ENCODE measurements at places on chromosomes 5 and 9.

GRCh38 chr9:113536166-113536482 is 72.6 kb downstream of the RGS3 start:
- DNase-seq = no peak

- DNase-seq = no peak
Observed at GRCh38 chr5:134560698-134561097, 35.2 kb downstream of the JADE2 start.

- no peak for DNase-seq
Observed at GRCh38 chr9:136171801-136172411, 33.0 kb downstream of the LHX3 start.

- no peak for DNase-seq
Observed at GRCh38 chr9:18989865-18990264, 43.1 kb downstream of the SAXO1 start.

- DNase-seq = no peak
Observed at GRCh38 chr5:3220201-3220600, 375.4 kb upstream of the IRX1 start.

- no peak for DNase-seq
Observed at GRCh38 chr5:149485655-149486615, 65.3 kb downstream of the CSNK1A1 start.

GRCh38 chr9:94703488-94704140 is 22.9 kb upstream of the AOPEP start:
- DNase-seq = no peak

DNA sequence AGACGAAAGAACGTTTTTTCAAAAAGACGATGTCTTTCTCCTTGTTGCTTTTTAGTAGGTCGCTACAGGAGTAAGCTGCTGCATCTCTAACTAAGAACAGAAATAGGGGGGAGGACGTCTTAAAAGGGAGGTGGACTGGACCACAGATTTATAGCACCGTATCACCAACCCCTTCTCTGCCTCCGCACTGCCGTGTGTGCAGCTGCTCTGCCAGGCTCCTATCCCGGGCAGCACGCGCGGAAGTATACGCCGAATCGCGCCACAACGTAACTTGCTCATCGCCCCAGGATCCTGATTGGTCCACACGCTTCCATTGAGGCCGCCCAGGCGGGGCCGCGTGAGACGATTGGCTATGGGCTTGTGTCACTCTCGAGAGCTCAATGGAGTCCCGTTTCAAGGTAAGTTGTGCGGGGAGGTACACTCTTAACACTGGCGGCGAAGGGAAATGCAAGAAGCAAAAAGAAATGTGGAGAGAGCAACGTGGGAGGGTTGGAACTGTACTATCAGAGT is at the start of gene ELAVL2:
Gene ELAVL2, minus strand, starts transcription at position 121 of the 510 bp plus-strand sequence. CDS start 64,006 bp downstream, outside the sequence.
- no peak for DNase-seq

DNA sequence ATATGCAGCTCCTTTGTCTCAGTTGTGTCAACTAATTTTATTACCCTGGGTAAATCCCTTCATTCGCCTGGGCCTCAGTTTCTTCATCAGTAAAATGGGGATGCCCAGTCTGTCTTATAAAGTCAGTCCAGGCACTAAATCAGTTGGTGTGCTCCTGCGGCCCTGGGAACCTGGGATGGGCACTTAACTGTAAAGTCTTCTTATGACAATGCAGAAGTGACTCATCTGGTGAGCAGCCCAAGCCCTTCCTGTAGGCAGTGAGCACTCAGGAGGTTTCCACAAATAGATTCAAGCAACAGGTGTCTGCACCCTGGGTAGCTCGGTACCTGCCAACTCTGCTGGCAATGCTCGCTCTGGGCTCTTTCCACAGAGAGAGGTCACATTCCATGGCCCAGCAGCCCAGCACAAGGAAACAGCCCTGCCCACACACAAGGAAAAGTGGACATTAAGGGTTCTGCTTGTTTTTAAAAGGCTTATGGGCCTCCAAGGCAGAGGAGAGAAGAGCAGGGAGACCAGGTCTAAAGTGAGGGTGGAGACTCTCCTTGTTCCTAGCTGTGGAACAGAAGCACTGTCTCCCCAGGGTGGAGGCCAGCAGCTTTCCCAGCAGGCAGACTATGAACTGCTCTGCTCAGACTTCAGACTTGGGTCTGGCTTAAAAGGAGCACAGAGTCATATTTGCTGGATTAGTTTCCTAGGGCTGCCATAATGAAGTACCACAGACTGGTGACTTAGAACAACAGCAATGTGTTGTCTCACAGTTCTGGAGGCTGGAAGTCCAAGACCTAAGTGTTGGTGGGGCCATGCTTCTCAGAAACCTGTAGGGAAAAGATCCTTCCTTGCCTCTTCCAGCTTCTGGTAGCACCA is 89.7 kb upstream of the ADRA1B start:
- no peak for DNase-seq

- no peak for DNase-seq
Observed at GRCh38 chr9:74666625-74667316, 169.6 kb downstream of the RORB start.
